ENCODE measurements at places on chromosomes 7 and 10.

DNA sequence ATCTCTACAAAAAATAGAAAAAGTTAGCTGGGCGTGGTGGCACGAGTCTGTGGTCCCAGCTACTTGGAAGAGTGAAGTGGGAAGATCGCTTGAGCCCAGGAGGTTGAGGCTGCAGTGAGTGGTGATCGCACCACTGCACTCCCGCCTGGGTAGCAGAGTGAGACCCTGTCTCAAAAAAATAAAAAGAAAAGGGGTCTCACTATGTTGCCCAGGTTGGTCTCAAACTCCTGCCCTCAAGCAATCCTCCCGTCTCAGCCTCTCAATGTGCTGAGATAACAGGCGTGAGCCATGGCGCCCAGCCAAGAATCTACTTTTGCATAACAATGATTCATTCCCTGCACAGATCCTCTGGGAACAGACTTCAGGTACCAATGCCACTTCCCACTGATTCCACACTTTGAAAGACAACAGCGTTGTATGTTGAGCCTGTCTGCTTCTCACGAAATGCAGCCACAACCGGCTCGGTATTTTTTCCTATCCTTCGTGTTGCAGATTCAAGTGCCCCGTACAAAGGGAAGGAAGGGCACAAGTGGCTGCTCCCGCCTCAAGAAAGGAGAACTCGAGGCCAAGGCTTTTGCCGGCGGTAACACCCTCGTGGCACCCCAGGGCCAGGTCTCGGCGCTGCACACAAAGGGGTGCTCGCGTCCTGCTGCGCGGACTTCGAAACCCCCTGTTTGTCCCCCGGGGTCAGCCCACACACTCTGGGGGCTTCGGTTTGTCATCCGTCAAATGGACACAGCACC is 745 bp downstream of the DAGLB start:
- DNase-seq, result no peak

DNA sequence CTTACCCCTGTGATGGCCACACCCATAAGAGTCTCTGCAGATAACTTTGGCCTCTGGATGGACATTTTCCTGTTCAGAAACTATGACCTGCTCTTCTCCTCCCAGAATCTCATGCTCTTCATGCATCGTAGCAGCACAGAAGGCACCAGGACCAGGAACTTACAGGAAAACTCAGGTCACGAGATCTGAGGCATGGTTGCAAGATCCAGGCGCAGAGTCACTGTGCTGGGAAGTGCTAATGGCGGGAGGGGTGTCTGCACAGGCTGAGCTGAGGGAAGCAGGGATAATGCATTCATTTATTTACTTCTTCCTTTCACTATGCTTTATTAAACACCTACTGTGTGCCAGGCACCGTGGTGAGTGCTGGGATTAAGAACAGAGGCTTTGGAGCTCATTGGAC is 48.2 kb upstream of the LOXL4 start:
- DNase-seq, result no peak

DNA sequence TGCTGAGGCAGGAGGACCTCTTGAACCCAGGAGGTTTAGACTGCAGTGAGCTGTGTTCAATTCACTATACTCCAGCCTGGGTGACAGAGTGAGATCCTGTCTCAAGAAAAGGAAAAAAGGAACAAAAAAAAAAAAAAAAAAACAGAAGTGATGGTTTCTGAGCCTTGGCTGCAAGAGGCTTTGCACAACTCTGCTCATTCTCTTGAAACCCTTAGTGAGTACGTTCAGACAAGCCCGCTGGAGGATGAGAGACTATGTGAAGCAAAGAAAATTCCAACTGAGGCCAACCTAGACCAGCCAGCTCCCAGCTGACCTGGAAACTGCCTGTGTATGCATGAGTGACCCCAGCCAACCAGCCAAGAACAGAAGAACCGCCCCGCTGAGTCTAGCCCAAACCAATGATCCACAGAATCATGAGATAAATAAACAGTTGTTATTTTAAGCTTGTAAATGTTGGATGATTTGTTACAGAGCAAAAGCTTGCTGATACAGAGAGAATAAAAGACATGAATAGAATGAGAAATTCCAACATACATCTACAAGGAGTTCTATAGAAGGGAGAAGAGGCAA is 50.6 kb upstream of the FZD9 start:
- DNase-seq, result no peak

- DNase-seq, result no peak
These were observed 154.7 kb downstream of the MGMT start for GRCh38 chr10:129621693-129622092.

- DNase-seq, result peak; percentile 76
These were observed 56.0 kb upstream of the BTRC start for GRCh38 chr10:101297901-101298486.

DNA sequence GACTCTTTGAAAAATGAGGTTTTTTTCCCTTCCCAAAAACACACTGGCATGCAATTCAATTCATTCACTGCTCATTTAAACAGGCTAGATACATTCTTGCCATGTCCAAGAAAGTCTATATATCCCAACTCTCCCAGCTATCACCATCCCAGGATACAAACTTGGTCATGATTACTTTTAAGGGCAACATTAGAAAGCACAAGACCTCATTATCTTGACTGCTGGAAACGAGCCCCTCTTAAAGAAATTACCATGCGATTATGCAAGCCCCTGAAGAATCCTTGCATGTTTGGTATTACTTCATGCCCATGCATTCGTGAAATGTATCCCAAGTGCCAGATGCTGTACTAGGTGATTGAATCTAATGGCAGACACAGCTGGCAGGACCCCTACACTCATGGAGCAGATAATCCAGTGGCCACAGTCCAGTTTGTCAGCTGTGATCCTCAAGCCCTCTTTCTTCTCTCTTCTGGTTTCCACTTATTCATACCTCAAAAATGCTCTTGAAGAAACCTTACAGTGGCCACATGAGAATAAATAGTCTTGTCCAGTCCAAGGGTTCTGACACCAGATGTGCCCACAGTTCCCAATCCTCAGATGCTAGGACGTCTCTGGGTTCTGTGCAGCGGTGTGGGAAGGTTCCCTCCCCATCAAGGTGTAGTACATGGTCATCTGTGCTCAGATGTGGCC is 103.7 kb upstream of the HABP2 start:
- DNase-seq, result no peak

GRCh38 chr10:127174866-127175265 is 21.5 kb downstream of the INSYN2A start:
- DNase-seq, result no peak

DNA sequence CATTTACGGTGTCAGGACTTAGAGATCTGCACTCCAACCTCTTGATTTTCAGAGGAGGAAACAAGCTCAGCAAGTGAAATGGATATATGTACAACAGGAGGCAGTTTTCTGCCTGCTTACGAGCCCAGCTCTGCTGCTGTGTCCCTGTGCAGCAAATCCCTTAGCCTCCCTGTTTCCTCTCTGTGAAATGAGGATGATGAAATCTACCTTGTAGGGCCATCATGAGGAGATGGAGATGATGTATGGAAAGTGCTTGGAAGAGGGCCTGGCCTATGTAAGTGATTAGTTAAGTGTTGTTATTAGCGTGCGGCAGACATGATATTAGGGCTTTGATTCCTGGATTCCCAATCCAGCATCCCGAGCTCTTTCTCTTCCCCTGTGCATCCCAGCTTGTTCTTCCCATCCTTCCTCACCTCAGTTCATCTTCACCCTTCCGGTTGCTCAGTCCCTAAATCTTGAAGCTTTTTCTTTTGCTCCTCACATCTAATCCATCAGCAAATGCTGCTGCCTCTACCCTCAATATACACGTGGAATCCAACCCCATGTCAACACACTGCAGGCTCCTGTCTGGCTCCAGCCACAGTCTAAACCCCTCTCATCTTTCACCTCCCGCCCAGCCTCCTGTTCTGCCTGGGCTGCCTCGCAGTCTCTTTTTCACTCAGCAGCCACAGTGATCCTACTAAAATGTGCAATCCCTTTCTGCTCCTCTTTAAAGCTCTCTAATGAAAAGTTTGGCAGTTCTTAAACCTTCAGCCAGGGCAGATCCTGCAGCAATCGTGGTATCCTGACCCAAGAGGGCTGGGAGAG is 113.8 kb downstream of the MARCHF5 start:
- DNase-seq, result no peak

DNA sequence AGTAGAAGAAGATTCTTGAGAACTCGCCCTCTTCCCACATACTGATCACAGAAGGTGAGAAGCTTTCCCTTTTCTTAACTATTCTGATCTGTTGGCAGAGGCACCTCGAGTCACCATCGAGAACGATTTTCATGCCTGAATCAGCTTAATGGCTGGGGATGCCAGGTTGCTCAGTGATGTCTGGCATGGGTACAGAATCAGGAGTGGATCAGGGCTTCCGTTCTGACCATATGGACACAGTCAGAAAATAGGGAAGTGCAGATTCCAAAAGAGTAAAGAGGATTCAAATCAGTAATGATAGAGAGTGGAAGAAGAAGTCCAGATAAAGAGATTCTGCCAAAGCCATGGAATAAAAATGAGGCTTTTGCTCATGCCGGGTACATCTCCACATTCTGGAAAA is 52.0 kb upstream of the GRB10 start:
- no peak for DNase-seq

DNA sequence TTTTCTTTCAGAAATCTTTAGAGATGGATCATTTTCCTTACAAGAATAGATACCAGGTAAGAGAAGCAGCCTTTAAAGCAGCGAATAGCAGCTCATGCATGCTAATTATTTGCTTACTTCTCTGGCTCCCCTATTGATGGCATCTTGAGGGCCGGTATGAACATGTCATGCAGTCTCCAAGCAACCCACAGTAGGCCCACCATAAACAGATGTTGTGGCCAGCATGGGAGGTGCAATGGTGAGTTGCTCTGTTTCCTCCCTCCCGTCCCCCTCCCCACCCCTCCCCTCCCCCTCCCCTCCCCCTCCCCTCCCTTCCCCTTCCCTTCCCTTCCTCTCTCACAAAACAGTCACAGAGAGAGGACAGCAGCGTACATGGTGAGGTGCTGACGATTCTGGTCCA is 9.7 kb upstream of the ZNF273 start:
- no peak for DNase-seq

DNA sequence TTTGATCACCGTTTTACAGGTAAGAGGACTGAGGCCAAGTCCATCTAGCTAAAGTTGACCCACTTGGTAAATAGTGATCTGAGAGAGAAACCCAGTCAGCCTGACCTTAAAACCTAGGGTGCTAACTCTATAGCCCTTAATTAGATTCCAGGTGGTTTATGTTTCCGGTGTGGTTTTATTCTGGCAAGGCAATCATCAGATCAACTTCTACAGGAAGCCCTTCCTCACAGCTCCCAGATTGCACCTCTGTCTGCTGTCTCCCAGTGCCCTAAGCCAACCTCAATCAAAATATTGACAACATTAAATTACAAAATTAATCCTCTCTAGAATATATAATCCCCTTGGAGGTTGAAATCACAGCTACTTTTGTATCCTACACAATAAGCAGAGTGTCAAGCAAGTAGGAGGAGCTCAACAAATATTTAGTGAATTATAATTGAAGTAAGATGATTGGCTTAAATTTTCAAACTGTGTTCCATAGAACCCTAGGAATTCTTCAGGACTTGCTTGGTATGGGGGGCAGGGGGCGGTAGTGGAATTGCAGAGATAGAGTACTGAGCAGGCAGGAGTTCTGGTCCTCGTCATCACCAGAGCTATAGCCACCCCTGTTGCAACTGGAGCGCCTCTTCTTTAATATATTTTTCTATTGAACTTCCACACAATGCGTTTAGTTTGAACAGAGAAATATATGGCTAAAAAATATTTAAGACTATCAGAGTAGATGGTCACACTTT is 692.8 kb upstream of the LRRN3 start:
- DNase-seq, result no peak
